ENCODE measurements at places on chromosomes 5 and 9.

- DNase-seq = no peak
Observed at GRCh38 chr5:129506086-129506485, 46.0 kb downstream of the ADAMTS19 start.

DNA sequence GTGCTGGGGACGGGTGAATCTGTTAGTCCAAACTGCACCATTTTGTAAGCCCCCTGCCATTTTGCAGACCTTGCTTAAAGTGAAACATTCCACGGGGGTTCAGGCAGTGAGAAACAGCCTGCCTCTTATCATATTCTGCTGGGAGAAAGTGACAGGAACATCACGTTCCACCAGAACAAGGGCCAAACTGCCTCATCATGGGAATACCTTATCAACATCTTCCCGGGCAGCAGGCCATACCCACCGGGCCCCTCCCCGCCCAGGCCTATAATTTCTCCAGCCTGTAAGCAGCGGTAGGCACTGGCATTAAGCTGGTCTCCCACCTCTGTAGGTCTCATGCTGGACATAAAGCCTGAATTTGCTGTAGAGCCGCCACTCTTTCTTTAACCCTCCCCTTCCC, 1.5 kb upstream of the CFAP77 start:
- DNase-seq = no peak

DNA sequence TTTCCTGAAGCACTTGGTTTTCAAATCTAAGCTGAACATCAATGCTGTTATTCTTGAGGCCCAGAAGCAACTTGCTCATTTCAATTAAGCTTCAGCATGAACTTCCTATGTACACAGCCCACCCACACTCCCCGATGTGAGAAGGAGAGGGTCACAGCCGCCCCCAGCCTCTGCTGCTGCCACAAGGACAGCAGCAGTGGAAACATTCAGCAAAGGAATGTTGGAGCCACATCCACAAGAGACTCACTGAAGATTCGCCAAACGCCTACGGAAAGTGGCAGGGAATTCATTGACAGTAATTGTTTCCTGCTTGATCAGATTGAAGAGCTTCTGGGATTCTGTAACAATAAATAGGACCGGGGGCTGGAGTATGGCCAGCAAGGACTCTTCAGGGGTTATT, 2.9 kb downstream of the TGFBI start:
- DNase-seq = no peak

GRCh38 chr5:139605887-139606286, 42.3 kb upstream of the CXXC5 start:
- DNase-seq = no peak

DNA sequence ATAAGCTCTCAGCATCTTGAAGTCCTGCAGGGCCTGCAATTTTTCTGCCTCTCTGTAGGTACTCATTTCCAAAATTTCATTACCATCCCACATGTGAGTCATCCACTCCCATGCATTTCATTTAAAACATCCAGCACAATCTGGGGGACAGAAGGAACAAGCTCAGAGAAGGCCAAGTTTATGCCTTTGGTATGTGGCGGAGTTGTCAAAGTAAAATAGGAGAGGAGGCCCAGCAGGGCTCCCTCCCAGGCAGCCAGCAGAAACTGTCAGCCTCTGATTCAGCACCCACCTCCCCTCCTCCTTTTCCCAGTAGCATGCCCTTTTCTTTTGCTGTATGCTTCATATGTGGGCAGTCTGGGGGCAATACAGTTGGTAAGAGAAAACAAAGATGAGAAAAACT, 126.4 kb upstream of the ZNF366 start:
- DNase-seq = no peak
